DMS53 (cell line): ENCODE measurements at places on chromosomes 5 and 9.
A peak's percentile ranks its signal among the peaks of the same experiment; 100 is the strongest.

DNA sequence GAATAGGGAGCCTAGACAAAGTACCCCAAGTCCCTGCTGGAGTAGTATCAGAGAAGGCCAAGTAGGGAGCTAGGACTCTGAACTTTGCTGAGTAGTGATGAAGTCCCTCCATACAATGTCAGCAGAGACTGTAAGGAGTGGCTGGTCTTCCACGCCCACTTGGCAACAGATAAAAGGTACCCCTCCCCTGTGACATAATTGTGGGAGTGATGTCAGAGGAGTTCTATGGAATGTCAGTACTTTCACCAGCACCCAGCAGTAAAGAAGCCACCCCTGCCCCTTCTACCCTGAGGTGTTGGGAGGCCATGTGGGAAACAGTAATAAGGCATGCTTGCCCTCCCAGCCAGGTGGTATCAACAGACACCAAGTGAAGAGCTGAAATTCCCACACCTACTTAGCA lies 143.9 kb downstream of the SLIT3 start:
- no peak for DNase-seq

- DNase-seq: no peak
Observed at GRCh38 chr9:137544176-137544760, 5.9 kb downstream of the PNPLA7 start.

GRCh38 chr5:180205916-180206315 lies 3.1 kb downstream of the RASGEF1C start:
- DNase-seq: no peak

- peak; percentile 3 for DNase-seq
Observed at GRCh38 chr9:80649001-80649420, 1040.3 kb downstream of the TLE1 start.

- DNase-seq: no peak
Observed at GRCh38 chr9:87010626-87011025, 63.3 kb upstream of the GAS1 start.

DNA sequence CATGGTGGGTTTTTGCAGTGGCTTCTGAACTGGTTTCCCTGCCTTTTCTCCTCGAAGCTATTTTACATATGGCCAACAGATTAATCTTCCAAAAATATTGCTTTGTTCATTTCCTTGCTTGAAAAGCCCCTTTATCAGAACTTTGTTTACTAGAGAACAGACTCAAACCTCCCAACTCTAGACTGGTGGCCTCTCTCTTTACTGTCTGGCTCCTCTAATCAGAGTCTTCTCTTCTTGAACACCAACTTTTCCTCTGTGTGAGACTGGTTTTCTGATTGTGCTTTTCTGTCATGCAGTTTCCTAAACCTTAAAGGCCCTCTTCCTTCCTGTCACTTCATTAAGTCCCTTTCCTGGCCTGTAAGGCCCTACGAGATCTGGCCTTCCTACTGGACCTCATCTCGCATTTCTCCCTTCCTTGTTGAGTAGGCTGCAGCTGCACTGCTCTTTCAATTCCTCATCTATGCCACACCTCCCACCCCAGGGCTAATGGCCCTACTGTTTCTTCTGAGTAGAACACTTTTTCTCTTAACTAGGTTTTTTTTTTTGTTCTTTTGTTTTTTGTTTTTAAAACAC lies 5.7 kb downstream of the C9orf43 start:
- no peak for DNase-seq

GRCh38 chr5:54669845-54670244 lies 152.3 kb downstream of the SNX18 start:
- DNase-seq: no peak

GRCh38 chr5:112159435-112159834 lies 259.6 kb downstream of the EPB41L4A start:
- DNase-seq: peak; percentile 8

DNA sequence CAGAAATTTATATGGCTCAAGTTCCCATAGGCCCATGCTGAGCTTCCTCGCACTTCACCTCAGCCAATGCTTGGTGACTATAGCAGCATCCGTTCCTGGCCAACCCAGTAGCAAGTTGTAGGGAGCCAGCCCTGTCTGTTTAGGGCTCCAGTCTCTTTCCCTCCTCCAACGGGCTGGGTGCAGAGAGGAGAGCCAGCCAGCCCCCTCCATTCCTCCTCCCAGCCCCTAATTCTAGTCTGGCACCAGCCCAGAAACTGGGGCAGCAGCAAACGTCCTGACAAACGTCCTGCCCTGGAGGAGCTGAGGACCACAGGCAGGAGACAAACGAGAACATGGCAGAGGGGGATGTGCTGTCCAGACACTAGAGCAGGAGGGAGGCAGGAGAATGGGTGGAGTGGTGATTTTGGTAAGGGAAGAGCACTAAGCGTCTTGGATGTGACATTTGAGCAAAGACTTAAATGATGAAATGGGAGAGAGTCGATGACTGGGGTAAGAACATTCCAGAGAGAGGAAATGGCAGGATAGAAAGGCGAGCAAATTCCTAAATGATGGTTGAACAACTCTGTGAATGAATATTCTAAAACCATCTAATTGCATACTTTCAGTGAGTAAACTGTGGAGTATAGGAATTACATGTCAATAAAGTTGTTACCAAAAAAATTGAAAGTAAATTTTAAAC lies 222.5 kb upstream of the DAPK1 start:
- DNase-seq: no peak

GRCh38 chr9:137213160-137214060 lies 7.9 kb downstream of the NDOR1 start:
- peak; percentile 37 for DNase-seq

DNA sequence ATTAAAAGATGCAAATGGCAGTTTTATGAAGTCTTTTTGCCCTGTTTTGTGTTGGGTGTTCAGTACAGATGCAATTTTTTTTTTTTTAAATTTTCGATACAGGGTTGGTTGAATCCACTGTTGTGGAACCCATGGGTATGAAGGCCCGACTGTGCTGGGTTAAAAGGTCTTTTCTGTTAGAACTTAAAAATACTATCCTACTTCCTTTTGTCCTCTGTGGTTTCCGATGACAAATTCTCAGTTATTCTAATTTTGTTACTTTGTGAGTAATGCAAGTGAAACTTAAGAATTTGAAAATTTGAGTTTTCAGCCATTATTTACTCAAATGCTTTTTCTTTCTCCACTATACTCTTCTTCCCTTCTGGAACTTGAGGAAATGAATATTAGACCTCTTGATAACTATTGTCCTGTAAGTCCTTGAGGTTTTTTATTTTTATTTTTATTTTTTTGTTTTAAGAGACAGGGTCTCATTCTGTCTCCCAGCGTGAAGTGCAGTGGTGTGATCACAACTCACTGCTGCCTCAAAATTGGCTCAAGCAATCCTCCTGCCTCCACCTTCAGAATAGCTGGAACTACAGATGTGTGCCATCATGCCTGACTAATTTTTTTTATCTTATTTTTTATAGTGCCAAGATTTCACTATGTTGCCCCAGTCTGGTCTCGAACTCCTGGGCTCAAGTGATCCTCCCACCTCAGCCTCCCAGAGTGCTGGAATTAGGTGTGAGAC lies 67.5 kb downstream of the ZCCHC7 start:
- no peak for DNase-seq

GRCh38 chr9:111854799-111855198 lies 41.8 kb upstream of the UGCG start:
- DNase-seq: no peak

GRCh38 chr5:102589661-102590060 lies 90.9 kb upstream of the SLCO6A1 start:
- DNase-seq: no peak

GRCh38 chr5:170333161-170333910 lies 35.8 kb upstream of the LCP2 start:
- no peak for DNase-seq

- DNase-seq: peak; percentile 76
Observed at GRCh38 chr5:61866930-61867329, 439.1 kb upstream of the KIF2A start.

DNA sequence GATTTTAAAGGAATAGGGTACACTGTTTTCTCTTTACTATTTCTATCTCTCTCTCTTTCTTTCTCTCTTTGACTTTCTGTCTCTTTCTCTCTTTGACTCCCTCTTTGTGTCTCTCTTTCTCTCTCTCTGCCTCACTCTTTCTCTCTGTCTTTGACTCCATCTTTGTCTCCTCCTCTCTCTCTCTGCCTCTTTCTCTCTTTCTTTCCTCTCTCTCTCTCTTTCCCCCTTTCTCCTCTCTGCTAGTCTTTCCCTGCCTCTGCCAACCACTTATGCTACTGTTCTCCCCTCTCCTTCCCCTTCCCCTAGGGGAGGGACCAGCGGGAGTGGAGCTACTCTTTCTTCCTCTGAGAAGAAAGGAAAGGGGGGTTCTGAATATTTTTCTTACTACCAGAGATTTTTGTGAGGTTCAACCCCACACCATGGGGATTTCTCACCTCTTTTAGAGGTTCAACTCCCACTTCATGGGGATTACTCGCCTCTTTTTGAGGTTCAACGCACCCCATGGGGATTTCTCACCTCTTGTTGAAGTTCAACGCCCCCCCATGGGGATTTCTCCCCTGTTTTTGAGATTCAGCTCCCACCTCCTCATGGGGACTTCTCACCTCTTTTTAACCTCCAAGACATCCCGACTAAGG lies 309.9 kb downstream of the NR3C1 start:
- no peak for DNase-seq

DNA sequence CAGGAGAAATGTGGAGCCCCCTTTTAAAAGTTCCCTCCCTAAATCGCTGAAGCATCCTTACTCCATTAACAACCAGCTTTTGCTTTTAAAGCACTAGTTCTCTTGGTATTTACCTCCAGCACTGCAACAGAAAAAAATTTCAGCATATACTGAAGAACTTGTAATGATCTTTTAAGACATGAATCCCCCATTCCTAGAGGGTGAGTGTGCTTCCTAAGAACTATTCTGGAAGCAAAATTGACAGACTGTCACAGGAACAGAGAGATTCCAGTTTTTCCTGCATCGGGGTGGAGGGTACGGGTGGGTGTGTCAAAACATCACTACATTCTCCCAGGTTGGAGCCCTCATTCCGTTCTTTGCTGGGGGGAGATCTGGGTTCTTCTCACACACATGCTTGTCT lies 151.9 kb downstream of the EBF1 start:
- no peak for DNase-seq

DNA sequence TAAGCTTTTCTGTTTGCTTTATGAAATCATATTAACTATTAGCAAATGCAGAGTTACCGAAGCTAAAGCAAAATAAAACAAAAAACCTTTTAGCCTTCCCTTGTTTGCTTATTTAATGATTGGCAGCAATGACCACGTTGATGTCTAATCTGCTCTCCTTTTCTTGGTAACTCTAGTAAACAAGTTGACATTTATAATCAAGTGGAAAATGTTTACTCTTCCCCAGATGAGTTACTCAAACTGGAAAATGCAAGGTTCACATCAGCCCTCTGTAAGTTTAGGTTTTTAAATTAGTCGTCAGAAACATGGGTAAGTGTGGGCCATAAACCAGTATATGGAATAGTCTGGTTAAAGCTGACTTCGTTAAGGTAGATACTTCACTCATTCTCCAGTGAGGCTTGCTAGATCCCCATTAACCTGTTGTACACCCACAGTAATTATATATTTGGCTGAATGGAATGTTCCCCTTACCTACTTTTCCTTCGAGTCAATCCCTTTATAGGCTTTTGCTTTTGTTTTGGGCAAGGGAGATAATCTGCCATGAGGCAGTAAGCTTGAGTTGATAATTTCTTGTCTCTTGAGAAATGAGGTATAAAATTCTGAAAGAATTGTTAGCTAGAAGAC lies 100.9 kb downstream of the GDNF start:
- DNase-seq: no peak

DNA sequence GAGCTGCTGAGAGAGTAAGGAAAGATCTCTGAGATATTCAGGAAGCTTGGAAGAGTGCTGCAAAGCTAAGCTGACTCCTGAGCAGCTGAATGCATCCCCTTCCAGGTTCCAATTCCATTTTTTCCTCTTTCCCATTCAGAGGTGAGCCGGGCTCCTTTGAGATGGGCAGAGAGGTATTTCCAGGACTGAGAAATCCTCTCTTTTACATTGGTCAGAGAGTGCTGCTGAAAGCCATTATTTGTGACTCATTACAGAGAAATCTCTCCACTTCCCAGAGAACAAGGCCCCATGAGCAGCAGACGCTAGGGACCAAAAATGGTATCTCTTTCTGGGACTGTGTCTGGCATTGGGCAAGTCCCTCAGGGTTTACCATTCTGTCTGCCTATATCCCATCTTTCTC lies 3.7 kb downstream of the MCTP1 start:
- DNase-seq: peak; percentile 16

DNA sequence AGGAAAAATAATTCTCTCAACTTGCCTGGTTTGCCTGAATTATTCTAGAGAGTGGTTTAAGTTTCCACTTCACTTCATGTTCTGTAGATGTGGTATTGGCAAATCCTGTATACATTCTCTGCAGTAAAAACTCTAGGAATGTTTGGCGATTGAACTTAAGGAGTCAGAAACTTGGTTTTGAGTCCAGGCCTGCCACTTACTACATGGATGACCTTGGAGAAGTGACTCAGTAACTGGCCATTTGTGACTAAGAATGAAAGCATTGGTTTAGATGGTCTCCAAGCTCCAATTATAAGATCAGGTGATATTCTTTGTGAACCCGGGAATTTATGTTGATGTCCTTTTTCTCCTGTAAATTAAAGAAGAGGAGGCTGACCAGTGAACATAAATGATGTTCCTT lies 233.8 kb downstream of the GAS1 start:
- DNase-seq: no peak

GRCh38 chr5:92337772-92338234 lies 954.7 kb upstream of the ARRDC3 start:
- DNase-seq: no peak

- peak; percentile 88 for DNase-seq
Observed at GRCh38 chr9:82991671-82992070, 71.3 kb downstream of the RASEF start.

- DNase-seq: no peak
Observed at GRCh38 chr5:92779536-92779935, 801.5 kb downstream of the NR2F1-AS1 start.

DNA sequence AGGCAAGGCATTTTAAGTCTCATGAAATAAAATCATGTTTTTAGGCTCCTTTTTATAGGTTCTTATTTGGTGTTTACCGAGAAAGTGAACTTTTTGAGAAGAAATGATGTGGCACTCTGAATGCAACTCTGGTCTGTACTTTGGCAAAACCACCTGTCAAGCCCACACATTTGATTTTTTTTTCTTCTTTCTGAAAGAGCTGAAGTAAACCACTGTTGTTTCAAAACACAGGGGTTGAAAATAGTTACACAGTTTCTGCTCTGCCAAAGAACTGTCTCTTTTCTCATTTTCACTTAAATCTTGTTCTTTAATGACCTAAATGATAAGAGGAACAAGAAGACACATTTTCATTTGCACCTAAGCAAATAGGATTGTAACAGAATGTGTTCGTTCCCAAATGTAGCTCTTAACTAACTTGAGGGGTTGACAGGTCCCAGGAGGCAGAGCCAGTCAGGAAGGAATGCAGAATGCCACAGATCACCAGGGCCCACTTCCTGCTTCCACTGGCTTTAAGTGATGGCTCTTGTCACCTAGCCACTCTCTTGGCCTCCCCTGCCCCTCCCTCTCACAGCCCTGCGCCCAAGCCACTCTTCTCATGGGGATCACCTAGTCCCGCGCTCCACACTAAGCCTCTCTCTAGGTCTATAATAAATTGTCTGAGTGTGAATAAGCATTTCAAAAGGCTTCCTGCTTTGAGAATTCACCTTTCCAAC lies 47.3 kb downstream of the MED27 start:
- peak; percentile 30 for DNase-seq

- peak; percentile 62 for DNase-seq
Observed at GRCh38 chr9:136773386-136774044, 9.2 kb upstream of the LCN15 start.
